ENCODE measurements at places on chromosomes 4 and X.

DNA sequence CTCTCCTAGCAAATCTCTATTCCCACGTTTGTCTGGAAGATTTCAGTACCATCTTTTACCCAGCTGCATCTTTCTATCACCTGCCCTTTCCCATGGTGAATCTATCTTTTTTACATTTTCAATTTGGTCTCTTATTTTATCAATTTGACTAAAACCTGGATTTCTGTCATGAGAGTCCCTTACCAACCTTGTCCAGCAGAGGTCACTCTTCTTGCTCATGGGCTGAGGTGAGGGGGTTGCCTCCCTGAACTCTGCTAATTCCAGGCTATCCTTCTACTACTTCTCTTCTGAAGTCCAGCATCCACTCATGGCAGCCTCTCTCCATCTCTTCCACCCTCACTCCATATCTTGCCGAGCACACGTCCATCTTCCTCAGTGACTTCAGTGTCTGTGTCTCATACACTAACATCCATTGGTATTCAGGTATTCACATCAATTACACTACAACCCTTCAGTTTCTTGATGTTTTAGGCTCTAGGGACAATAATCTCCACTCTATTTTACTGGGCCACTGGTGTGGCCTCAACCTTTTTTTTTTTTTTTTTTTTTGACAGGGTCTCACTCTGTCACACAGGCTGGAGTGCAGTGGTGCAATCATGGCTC lies 17.8 kb upstream of the ZNF827 start:
- no peak for DNase-seq

DNA sequence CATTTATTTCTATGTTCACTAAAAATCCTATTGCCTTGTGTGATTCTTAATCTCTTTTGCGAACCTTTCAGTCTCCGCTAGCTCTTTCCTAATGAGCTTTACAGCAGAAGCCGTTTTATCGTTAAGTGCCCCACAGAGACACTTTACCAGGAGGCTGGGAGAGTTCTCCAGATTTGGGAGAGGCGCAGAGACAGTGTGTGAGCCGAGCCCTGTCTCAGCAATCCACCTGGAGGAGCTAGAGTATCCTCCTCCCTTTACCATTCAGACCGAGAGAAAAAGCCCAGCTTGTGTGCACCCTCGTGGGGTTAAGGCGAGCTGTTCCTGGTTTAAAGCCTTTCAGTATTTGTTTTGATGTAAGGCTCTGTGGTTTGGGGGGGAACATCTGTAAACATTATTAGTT lies 54.9 kb upstream of the MTM1 start:
- DNase-seq, result no peak

DNA sequence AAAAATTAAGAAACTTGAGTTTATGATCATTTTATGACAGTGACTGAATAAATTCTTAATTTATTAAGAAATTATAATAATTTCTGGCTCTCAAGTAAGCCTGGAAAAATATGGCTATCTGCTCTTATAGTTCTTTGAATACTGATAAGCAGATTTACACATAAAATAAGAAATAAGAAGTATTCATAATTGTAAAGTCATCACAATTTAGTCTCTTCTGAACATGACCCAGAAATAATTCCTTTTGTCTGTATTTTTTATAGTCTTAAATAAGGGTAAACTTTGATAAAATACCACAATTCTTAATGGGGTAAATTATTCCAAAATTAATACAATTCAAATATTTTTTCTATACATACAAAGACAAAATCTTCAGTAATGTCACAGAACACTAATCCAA lies 72.7 kb downstream of the ANKRD17 start:
- DNase-seq, result no peak

- DNase-seq, result no peak
These were observed 43.1 kb downstream of the ATRX start for GRCh38 chrX:77742788-77743476.

DNA sequence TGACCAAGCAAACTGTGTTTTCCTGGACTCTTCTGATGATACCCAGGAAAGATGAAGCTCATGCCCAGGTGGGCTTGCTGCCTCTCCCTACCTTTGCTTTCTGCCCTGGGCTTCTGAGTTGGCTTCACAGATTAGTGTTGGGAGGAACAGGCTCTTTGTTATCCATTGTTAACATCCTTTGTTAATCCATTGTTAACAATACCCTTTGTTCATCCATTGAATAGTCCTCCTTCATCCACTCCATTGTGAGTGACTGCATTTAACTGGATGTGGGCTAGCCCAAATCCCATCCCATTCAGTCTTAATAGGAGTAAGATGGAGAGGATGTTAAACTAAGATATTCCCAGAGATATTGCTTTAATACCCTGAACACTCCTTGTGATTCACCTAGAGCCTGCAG lies 199.0 kb upstream of the LNX1 start:
- no peak for DNase-seq

- DNase-seq, result no peak
These were observed 215.3 kb upstream of the CTSO start for GRCh38 chr4:156169011-156169410.

GRCh38 chrX:109312757-109313156 lies 169.1 kb downstream of the GUCY2F start:
- no peak for DNase-seq

DNA sequence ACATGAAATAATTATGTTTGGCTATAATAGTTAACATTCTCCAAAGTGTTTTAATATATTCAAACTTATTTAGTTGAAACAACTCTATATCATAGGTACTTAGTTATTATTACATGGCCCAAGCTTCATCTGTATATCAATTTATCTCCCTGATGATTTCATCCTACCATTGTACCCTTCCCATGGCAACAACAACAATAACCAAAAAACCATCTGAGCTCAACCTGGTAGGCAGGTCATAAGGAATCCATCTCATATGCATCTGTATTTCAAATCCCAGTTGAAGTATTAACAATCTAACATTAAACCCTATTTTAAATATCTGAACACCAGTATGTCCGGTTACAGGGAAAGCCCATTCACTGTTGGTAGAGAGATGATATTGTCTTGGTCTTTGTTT lies 33.1 kb upstream of the SLC7A11 start:
- no peak for DNase-seq

DNA sequence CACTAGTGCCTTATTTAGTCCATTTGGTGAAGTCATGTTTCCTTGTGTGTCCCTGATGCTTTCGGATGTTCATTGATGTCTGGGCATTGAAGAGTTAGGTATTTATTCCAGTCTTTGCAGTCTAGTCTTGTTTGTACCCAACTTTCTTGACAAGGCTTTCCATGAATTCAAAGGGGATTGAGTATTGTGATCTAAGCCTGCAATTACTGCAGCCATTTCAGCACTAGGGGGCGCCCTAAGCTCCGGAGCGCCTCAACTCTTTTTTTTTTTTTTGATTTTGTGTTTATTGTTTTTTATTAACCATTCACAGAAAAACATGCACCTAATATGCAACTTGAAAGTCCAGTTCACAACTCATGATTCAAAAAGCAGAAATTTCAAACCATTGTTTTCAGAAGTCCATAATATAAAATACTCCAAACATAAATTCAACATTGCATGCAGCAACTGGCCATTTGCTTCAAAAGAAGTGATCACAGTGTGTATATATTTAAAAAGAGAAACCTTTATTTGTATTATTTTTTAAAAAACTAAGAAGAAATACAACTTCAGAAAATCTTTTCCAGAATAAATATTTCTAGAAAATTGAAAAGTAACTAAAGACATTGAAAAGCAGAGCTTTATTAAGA lies 59.2 kb downstream of the PTPN13 start:
- no peak for DNase-seq

DNA sequence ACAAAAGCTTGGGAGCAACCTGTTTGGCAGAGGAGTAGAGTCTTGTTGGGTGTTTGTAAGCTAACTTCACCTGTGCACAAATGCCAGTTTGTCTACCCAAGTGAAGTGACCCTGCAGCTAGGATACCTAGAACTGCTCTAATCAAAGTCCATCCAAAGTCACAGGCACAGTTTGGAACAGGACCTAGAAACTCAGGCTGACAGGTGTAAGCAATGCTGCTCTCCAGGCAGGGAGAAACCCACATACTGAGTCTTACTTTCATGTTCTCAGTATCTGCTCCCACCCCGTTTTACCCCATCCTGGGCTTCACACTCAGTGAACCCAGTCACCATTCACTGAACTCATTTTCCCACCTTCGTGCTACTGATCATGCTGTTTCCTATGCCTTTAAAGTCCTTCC lies 40.3 kb downstream of the MAML3 start:
- DNase-seq, result no peak

DNA sequence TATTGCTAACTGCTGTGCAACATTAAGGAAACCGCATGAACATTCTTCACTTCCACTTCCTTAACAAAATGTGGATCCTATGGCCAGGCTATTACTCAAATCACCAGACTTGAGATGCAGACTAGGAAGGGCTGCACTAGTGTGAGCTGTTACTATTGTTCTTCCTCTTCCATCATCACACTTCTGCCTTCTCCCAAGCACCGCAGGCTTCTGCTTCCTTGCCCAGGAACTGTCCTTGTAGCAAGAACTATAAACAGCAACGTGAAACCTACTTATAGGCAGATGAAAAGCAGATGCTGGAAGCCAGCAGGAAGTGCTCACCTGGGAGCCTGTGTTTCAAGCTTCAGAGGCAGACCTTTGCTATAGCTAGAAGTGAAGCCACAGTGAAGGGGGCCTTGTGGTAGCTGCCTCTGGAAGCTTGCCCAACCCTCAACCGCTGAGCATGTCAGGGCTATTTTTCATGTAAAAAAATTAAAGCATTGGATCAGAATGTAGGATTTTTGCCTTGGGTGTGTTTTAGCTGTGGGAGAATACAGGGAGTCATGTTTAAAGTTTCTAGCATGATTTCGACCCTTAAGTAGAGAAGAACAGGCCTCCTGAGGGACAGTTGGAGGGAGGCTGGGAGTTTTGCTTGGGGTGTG lies 43.9 kb downstream of the CLNK start:
- no peak for DNase-seq

DNA sequence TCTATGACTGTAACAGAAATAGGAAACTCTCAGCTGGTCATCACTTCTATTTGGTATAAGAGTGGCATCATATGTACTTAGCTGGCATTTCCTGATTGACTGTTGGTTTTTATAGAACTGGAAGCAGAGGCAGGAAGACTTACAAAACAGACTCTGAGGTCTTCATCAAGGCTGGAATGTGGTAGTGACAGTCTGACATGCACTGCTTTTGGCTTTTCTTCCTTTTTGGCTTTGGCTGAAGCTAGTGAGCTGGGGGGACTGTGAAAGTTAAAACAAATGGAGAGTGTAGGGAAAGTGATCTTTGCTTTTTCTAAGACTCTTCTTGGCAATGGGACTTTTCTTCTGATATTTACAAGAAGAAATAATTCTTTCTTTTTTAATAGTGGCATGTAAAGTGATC lies 121.1 kb upstream of the SLC4A4 start:
- no peak for DNase-seq

- no peak for DNase-seq
These were observed 146.4 kb downstream of the CPEB2 start for GRCh38 chr4:15148691-15149090.

DNA sequence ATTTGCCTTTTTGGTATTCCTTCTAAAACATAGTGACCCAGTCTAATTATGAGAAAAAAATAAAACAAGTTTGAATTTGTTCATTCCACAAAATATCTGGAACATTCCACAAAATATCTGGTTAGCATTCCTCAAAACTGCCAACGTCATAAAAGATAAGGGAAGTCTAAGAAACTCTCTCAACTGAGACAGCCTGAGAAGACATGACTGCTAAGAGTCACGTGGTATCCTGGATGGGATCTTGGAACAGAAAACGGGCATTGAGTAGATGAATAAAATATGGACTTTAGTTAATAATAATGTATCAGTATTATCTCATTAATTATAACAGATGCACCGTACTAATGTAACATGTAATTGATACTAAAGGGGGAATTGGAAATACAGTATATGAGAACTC lies 280.9 kb downstream of the ARAP2 start:
- DNase-seq, result no peak

GRCh38 chr4:37892641-37893040 lies 1.8 kb downstream of the TBC1D1 start:
- no peak for DNase-seq

DNA sequence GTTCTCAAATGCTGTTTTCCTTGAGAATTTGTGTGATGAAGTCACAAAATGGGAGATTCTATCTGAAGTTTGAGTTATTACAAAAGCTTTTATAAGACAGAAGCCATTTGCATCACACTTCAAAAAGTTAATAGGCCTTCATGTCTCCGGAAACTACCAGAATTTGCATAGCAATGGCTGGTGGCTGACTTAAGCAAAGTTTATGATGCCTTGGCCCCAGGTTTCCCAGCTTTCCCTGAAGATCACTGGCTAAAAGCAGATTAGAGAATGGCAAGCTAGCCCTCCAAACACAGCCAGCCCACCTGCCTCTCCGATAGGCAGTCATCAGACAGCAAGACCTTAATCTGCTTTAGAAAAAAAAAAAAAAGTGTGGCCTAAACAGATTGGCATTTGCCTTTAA lies 197.8 kb downstream of the HS3ST1 start:
- DNase-seq, result no peak

GRCh38 chrX:139086246-139086645 lies 374.7 kb upstream of the FGF13 start:
- no peak for DNase-seq

DNA sequence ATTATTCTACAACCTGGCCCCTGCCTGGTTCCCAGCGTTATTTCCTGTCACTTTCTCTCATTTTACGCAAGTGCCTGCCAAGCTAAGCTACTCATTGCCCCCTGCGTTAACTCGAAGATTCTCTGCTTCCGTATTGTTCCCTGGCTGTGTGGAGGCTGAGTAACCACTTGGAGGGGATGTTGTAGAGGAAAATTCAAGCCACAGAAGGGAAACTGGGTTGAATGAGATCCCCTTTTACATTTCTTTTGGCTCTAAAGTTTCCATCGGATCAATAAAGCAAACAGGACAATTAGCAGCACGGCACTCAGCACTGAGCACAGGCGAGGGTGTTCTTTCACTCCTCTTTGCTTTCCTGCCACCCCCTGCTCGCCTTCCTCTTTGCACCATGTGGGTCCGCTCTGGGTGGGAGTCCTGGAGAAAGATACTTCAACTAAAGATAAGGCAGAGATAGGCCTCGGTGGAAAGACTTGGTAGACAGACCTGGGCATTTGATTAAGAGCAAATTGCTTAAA lies 4.2 kb upstream of the TMSB4X start:
- peak; percentile 41 for DNase-seq

GRCh38 chr4:167602157-167602556 lies 367.9 kb upstream of the SPOCK3 start:
- DNase-seq, result no peak

GRCh38 chr4:108828620-108829019 lies 65.8 kb upstream of the ETNPPL start:
- no peak for DNase-seq

- no peak for DNase-seq
These were observed 576.5 kb downstream of the MID1IP1 start for GRCh38 chrX:39377773-39378172.

GRCh38 chr4:149715822-149716585 lies 99.6 kb downstream of the IQCM start:
- DNase-seq, result no peak

Measured in GOT3 (cell line).